ENCODE measurements at places on chromosomes 16 and 17.

DNA sequence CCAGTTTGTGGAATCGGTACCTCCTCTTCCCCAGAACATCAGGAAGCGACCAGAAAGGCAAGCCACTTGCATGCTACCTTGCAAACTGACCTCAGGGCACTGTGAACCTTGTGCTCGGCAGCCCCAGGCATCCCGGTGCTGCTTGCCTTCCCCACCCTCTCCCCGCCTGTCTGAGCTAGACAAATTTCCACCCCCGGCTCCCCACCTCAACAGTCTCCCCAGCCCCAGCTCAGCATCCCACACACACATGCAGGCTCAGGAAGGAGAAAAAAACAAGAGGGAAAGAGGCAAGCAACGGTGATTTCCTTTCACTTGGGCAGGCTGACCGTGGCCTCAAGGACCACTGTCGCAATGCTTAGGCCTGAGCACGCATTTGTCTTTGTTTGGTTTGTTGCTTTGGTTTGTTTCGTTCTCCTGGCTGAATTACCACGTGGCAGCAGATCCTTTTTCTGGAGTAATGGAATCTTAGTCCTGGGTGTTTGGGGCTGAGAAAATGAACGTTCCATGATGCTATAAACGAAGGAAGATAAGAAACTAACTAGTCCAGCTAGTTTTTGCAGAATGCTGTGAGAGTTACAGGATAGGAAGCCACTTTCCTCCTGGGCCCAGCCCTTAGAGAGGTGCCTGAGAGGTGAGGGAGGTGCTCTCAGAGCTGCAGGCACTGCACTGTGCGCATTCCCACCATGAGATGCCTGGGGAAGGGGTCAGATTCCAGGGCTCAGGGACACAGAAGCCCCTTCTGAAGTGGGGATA is 27.9 kb downstream of the SDK2 start:
- no peak for DNase-seq

DNA sequence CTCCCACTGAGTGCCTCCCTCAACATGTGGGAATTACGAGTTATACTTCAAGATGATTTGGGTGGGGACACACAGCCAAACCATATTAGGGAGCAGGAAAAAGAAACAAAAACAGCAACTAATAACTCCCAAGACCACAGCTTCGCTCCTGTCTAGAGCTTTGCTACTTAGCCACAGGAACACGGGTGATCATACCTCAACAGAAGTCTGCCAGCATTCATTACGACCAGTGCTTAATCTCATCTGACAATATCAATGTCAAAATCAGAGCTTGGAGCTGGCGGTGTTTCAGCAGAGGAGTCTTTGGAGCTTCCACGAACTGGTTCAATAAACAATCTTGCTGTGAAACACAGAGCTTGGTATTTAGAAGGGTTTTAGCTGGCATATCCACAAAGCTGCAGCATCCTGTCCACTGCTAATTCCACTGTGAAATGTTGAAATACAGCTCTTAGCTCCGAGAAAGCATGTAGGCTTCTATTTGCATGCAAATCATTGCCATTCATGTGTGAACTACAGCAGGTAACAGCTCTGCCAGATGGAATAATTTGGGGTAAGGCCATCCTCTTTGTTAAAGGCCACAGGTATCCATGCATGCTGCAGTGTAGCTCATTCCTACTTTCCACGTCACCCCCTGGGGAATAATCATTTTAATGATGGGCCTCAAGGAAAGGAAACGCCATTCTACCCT is 128.4 kb upstream of the GOT2 start:
- DNase-seq, result no peak

- no peak for DNase-seq
These were observed 78.4 kb downstream of the AIPL1 start for GRCh38 chr17:6356562-6356961.

GRCh38 chr16:19898924-19899604 is 14.4 kb upstream of the GPRC5B start:
- DNase-seq, result no peak

- DNase-seq, result peak; percentile 70
These were observed 192.4 kb upstream of the GSE1 start for GRCh38 chr16:85420501-85421337.

DNA sequence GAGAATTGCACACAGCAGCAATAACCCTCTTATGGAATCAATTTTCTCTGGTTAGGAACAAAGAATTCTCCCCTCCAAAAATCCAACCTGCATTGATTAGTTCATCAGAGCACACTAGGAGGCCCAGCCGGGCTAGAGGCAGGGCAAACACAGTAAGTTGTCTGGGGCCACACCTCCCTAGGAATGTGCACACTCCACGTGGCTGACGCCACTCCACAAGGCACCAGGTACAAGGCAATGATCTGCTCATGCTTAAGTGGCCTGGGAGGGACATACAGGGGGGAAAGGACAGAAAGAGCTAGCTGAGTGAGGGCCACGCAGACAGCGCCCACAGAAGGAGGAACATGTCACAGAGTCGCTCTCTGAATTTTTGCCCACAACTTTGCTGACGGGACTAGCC is 107.6 kb downstream of the SLC39A11 start:
- DNase-seq, result no peak

GRCh38 chr16:89949756-89950155 is 1.2 kb downstream of the DEF8 start:
- DNase-seq, result no peak

DNA sequence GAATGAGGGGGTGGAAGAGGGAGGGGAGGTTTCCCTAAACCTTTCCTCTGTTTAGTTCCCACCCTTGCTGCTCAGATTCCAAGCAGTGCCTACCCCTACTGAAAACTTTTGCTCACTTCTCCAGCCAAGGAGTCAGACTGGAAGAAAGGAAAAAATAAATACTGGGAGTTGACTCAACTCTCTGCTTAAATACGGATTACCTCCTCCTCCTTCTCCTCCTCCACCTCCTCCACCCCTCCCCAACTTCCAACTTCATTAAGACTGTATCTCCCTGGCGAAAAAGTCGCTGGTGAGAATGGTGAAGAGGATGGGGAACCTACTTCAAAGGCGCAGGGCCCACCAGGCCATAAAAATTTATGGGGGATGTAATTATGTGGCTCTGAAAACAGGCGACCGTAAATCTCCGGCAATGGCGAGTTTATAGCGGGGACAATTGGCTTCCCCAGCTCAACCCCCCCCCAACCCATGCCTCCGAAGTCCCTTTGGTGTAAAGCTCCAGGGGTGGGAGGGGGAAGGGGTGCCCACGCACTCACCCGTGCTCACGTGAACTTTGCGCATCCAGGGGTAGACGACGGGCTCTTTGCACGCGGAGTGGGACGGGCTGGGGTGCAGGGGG is 712 bp downstream of the HOXB4 start:
- no peak for DNase-seq

DNA sequence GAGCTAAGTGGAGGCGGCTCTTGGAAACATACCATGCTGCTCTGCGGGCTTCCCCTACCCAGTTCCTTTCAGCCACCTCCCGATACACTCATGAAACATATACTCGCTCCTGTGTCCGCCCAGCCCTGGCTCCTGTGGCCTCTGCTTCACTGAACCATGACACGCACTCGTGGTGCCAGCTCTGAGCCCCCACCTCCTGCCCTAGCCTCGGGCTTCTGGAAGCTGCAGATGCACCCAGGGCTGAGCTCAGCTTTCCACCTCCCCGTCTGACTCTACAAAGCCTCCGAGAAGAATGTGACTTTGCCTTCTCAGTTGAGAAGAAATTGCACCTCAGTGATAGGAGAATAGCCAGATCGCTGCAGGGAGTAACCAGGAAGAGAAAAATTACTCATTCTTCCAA is 11.0 kb downstream of the CALB2 start:
- DNase-seq, result no peak

GRCh38 chr16:23801378-23801777 is 34.4 kb upstream of the PRKCB start:
- peak; percentile 72 for DNase-seq

GRCh38 chr17:36717088-36717487 is 115.7 kb downstream of the MRM1 start:
- no peak for DNase-seq

DNA sequence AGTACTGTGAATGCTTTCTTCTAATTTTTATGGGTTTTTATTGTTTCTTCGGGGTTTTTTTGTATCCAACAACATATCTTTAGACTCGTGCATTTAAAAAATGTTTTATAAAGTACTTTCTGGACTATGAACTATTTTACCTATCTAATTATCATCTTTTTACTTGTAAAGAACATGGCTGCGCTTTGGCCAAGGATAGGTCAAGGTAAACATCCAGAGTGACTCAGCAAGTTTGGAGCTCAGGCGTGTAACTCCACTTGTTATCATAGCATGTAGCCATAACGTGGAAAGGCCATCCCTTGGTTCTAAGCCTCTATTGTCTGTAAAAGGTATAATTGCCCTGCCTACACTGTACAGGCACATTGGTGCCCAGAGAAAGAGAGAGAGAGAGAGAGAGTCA is 818.0 kb upstream of the GOT2 start:
- no peak for DNase-seq

DNA sequence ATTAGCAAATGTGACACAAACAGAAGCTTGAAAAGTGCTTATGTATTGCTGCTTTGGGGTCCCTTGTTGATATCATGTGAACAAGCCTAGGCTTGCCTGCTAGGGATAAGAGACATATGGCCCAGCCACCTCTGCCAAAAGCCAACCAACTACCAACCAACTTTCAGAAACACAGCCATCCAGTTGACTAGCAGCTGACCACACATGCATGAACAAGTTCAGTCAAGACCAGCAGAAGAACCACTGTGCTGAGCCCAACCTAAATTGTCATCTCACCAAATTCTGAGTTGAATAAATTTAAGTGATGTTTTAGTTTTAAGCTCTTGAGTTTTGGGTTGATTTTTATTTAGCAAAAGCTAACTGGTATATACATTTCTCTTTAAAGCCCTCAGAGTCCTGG is 3.5 kb downstream of the ERN2 start:
- DNase-seq, result no peak

DNA sequence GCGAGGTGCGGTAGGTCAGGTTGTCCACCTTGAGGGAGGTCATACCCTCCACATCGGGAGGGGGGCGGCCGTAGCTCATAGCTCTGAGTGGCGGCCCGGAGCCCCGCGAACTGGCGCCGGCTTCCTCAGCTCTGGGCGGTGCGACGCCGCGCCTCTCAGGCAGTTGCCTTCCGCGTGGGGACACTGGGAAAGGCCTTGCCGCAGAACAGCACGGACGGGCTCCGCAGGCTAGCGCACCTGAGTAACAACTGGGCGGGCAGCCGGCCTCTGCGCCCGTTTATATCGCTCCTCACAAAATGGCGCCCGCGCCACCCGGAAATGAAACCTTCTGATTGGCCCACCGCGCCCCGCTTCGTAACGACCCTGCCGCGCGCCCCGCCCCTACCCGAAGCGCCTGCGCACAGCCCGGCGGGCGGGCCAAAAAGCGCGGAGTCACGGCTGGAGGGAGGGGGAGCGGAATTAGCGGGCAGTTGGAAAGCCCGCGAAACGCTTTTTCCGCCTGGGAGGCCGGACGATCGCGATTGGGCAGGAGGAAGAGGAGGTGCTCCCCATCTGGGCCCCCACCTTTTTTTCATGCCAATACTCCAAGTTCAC is at the start of gene SRSF2:
TSS of gene SRSF2 (minus strand) at position 250 of the 594 bp plus-strand sequence. CDS start at position 79, 171 bp downstream.
- DNase-seq, result peak; percentile 97

GRCh38 chr17:76974721-76975120 is 106.5 kb downstream of the MGAT5B start:
- DNase-seq, result no peak

All from stimulated activated CD4-positive, alpha-beta T cell treated with anti-CD3 and anti-CD28 coated beads, Interleukin-4, amount 100 ng/mL, for 48 hours (primary cell).